ENCODE measurements at places on chromosomes 6 and 20.

- no peak for DNase-seq
Measured at GRCh38 chr20:49790077-49790798, 22.4 kb upstream of the SLC9A8 start.

- no peak for DNase-seq
Measured at GRCh38 chr6:30709101-30709868, 7.8 kb downstream of the MDC1 start.

DNA sequence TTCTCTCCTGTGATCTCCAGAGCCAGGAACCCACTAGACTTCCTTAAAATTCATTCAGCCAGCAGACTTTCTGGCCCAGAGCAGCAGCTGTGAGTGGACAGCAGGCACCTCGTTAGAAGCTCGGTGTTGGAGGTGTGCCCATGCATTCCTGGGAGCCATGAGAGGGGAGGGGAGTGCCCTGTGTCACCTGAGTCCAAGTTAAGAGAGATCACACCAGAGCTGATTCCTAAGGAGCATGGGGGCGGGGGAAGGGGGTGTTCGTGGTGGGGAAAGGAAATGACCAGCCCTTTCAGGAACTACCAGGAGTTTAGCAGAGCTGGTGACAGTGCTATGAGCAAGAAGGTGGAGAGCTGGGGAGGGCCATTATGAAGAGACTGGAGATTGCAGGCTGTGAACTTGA is 46.9 kb downstream of the GFRA4 start:
- no peak for DNase-seq

DNA sequence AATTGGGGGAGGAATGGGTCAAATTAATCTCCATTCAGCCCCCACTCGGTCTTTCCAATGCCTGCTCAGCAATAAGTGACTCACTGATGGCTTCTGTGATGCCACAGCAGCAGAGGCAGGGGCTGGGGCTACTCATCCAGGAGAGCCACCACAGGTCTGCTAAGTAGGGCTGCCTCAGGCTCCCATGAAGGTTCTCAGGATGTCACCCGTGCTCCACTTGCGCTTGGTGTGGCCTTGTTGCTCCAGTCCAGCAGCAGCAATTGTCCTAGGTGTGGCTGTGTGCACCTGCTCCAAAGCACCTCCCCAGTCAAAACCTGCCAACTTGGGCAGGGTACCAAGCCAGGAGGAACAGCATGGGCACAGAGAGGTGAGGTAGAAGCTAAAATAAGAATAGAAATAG is 627 bp upstream of the LY6G6C start:
- DNase-seq, result no peak

- peak; percentile 80 for DNase-seq
Measured at GRCh38 chr20:45311589-45312211, 3.6 kb upstream of the MATN4 start.

DNA sequence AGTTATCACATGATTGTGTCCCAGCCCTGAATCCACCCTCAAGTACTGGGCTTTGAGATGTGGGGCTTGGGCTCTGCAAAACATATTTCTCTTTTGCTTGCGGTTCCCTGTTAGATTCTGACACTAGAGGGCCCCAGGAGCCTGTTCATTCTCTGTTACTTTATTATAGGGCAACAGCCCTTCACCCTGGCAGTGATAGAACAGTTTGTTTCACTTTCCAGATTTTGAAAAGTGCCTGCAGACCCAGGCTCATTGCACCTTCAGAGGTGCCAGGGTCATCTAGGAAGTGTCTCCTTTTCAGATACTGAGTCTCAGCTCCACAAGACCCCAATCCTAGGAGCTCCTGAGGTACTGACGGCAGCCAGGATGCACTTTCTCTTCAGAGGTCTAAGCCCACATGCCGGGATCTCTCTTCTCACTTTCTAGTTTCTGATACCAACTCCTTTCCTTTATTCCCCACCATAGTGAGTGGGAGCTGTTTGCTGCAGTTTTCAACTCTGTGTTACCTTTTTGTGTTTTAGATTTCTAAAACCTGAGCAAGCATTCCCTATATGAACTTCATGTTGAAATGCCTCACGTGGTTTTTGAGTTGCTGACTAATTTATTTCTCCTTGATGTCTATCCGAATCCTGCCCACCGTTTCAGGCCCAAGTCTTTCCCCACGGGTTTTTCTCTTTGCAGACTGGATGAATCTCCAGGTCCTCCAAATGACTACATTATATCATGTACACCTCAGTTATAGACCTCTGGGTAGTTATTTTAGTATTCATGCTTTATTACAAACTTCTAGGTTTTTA is 10.9 kb downstream of the ABT1 start:
- peak; percentile 48 for DNase-seq

- DNase-seq, result no peak
Measured at GRCh38 chr6:125503181-125503580, 201.4 kb upstream of the HDDC2 start.

DNA sequence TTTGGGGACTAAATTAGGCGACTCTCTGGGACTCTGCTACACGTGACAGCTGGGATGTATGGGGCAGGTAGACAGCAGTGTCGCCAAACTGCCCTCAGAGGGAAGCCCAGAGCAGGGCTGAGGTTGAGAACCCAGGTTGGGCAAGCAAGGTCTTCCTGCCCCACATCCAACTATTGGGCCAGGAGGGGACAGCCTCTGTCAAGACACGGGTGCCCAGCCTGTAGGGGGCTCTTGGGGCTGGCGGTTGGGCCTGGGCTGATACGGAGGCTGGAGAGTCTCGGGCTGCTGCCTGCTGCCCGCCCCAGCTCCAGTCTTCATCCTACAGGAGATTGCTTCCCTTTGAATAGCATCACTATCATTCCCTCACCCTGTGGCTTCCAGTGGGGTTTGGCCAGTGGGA is 33.3 kb downstream of the CPNE5 start:
- no peak for DNase-seq

DNA sequence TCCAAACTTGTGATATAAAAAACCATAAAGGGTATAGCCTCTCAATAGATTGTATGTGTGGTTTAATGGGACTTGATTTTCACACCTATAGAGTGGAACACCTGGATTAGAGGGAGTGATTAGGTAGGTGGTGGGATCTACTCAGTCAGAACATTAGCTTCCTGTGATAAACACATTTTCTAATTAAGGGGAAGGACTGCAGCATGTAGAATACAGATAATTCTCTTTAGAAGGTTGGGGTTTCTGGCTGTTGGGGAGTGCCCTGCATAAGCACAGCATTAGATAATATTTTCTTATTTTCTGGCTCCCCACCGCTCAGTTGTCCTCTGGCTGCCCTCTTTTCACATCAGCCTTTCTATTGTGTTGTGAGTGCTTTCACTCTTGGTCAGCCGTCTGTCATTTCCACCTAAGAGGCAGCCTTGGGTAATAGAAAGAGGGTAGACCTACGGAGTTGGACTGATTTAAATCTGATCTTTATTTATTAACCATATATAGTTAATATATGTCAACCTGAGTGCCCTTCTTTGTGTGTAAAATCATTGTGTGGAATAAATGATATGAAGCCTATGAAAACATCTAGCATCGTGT is 8.0 kb downstream of the CSE1L start:
- no peak for DNase-seq

- no peak for DNase-seq
Measured at GRCh38 chr6:139442188-139442671, 67.8 kb upstream of the CITED2 start.

DNA sequence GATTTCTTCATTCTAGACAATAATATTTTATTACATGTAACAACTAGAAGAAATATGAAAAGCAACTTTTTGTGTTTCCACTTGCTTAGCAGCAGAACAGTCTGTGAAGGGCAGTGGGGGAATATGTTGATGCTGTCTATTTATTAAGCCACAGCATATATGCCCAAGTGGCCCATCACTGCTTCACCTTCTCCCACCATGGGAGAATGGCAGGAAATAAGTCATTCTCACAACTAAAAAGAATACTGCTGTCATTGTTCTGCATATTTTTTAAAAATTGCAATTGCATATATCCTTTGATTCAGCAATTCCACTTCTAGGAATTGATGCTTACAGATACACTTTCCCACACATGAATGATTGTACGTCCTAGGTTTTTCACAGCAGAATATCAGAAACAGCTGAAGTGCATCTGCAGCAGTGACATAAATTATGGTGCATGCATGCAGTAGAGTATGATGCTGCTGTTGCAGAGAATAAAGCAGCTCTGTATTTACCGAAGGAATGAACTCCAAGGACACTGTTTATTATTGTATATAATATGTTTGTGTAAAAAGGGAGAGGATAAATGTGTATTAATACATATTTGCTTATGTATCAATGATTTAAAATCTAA is 26.8 kb downstream of the KIF3B start:
- no peak for DNase-seq

- DNase-seq, result no peak
Measured at GRCh38 chr20:37915434-37915787, 12.5 kb downstream of the VSTM2L start.

- DNase-seq, result peak; percentile 3
Measured at GRCh38 chr6:53795340-53795701, 516 bp downstream of the LRRC1 start.

DNA sequence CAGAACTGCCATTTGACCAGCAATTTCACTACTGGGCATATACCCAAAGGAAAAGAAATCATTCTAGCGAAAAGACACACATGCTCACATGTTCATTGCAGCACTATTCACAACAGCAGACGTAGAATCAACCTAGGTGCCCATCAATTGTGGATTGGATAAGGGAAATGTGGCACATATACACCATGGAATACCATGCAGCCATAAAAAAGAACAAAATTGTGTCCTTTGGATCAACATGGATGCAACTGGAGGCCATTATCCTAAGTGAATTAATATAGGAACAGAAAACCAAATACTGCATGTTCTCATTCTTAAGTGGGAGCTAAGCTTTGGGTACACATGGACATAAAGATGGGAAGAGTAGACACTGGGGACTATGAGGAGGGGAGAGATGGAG is 16.1 kb downstream of the RAET1E start:
- no peak for DNase-seq

- no peak for DNase-seq
Measured at GRCh38 chr6:166638573-166638964, 11.5 kb upstream of the RPS6KA2 start.

DNA sequence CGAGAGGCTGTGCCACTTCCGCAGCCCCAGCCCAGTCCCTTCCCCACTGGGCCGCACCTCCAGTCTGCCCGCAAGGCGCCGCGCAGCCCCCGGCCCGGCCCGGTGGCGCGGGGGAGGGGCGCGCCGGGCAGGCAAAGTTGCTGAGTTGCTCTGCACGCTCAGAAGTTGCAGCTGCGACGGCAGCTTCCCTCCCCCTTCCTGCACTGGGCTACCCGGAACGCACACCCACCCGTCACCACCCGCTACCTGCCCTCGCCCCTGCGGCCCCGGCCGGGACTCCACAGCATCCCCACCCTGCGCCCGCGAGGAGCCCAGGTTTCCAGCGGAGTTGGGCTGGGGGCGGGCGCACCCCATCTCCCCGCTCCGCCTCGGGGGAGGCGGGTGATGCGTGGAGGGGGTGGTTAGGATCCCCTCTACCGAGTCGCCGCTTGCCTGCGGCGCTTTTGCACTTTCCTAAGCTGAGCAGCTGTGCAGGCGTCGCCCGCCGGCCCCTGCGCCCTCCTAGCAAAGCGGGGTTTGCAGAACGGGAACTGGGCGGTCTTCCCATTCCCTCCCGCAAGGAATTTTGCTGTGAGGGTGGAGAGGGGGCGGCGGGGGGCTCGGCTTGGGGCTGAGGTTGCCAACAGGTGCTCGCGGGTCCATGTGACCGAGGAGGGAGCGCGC is 55.9 kb upstream of the RREB1 start:
- peak; percentile 48 for DNase-seq

GRCh38 chr6:39166912-39167290 is 51.9 kb upstream of the SAYSD1 start:
- DNase-seq, result no peak

GRCh38 chr6:155272353-155273232 is 8.8 kb downstream of the CLDN20 start:
- no peak for DNase-seq
